ENCODE measurements at places on chromosomes 5 and 9.

DNA sequence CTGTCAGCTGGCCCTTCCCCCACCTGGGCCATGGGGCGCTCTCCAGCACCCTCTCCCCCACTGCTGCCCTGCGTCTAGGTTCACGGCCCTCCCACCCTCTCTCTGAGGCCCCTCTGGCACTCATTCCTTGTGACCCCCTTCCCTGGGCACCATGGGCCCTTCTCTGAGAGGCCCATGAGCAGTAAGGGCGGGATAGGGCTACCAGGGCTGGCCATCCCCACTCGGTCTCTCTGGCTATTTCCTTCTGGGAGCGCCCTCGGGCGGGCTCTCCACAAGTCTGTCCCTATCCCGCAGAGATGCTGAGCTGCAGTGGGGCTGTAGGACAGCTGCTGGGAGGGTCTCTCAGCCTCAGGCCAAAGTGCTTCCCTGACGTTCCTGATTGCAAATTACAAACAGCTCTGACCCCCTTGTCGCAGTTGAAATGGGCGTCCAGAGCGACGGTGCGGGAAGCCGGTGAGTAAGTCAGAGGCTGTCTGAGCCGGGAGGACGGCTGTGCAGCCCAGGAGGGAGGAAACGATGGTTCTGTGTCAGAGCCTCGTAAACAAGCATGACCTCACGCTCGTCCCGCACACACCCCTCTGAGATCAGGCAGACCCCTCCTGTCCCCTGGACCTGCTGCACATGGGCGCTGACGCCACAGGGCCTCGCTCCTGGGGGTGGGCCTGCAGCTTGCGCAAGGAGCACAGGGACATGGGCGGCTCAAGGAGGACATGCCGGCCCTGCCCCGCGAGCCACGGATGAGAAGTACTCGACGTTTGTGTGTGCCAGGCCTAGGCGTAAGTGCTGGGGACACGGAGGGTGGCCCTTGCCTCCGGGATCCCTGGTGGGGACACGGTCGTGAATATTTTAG, 36.3 kb upstream of the GFPT2 start:
- no peak for DNase-seq

- no peak for DNase-seq
These were observed 37.3 kb upstream of the CDK5RAP2 start for GRCh38 chr9:120616966-120617935.

- no peak for DNase-seq
These were observed 206.0 kb upstream of the WWC1 start for GRCh38 chr5:168085261-168086031.

- no peak for DNase-seq
These were observed 183.2 kb downstream of the ACTL7B start for GRCh38 chr9:108672475-108673190.

GRCh38 chr5:171680485-171680884, 105.1 kb upstream of the SMIM23 start:
- no peak for DNase-seq

DNA sequence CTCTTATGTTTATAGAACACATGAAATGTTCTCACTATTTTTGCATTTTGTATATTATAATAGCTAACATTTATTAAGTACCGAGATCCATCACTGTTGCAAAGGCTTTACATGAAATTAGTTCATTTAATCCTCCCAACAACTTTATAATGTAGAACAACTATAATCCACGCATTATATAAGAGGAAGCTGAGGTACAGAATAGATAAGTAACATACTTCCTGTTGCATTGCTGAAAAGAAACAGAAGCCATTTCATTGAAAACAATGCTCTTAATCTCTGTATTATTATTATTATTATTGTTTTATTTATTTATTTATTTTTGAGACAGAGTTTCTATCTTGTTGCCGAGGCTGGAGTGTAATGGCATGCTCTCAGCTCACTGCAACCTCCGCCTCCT, 7.9 kb upstream of the INSYN2B start:
- DNase-seq, result no peak

- DNase-seq, result no peak
These were observed 178.4 kb downstream of the MPDZ start for GRCh38 chr9:13100914-13101572.
